NCI-H1092 treated with DMSO at 0.1 percent for 48 hours (cell line): ENCODE measurements at places on chromosomes 2 and 18.

- no peak for DNase-seq
Measured at GRCh38 chr2:74843433-74843832, 9.5 kb downstream of the HK2 start.

DNA sequence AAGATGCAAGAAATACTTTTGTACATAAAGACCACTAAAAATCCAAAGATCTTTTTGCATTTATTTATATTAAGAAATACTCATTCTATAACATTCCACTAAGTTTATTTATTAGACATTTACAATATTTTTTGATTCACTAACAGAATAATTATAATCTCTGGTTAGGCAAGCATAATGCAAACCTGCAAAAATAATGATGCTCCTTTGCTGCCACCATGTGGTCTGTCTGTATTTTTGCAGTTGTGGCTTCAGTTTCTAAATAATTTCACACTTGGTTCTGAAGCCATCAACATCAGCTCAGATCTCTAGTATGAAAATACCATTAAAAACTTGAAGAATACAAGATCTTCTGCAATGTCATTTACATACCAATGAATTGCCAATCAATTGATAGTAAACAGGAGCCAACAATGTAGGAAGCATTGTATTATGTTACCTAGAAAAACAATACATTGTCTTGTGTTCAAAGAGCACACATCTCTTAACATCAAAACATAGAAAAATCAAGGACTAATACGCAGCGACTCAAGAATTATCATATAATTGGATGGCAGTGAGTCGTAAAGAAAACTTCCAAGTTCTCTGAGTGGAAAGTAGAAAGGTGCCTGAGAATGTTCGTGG, 28.8 kb upstream of the WDR75 start:
- DNase-seq, result peak; percentile 48

DNA sequence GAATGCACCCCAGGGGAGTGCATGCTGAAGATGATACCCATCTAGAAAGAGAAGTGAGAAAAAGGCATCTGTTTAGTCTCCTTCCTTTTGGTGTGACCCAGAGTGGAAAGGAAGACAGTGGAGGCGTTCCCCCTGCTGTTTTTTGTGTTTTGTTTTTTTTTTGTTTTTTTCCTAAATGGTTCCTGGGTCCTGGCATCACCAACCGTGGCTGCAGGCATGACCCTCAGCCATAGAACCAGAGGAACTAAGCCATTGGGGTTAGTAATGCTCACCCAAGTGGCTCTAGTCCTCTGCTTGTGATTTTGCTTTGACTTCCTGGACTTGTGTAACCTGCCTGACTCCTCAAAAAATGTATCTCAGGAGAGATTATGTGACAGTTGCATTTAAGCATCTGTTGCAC, 451.3 kb downstream of the DCC start:
- no peak for DNase-seq

GRCh38 chr2:98539056-98539735, 69.1 kb downstream of the COA5 start:
- DNase-seq, result no peak

DNA sequence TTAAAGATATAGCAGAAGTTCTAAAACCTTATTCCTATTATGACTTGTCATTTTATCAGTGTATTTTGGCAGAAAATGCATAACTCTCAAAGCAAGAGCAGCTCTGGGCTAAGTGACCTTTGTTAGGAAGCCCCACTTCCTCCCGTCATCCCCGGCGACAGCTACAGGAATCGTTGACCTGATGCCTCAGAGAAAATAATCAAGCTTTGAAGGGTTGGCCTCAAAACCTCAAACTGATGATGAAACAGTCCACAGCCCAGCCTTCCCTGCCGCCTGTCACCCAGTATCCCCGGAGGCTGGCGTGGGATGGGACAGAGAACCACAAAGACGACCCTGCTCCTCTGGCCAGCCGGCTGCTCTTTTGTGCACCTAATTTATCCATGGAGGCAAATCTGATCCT, 65.3 kb downstream of the KCNF1 start:
- DNase-seq, result no peak

DNA sequence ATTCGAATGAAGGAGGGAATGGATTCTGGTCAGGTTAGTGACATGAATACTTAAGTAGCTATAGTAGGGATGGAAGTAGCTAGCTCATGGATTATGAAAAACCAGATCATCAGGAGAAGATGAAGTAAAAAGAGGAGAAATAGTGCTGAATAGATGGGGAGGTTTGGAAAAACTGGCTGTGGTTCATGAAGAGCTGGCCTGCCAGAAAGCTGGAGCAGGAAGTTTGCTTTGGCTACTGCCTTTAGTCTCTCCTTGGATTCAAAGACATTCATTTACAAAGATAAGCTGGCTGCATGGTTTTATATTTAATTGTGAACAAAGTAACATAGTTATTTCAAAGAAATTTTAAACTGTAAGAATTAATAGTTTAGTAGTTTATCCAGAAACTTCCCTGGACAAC, 567.0 kb downstream of the RIT2 start:
- DNase-seq, result no peak

DNA sequence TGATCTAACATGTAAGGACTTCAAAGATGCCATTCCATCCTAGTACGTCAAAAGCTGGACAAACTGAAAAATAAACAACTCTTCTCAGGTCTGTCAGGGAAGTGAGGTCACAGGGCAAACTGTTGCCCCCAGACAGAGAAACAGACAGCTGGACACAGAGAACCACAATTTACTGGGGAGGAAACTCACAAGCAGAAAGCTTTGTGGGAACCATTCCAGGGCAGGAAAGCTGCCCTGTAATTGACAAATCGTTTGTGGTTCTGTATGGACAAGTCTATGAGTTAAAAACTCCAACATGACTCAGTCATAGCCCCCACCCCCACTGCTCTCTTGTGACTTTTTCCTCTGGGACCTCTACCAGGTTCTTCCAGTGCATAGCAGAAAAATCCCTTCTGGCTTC, 28.4 kb downstream of the MCEE start:
- DNase-seq, result no peak

DNA sequence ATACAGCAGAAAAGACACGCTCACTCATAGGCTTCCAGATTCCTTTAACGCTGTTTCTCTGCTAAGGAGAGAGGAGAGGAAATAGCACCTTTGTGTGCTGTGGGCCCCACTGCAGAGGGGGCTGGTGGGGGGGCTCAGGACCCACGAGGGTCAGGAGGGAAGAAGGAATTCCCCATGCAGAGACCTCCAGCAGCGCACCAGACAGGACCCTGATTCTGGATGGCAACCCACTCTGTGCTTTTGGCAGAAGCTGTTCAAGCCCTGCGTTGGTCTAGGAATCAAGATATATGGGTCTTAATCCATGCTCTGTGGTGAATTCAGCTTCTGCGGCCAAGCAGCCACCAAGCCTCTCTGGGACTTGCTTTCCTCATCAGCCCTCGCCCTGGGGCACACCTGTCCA, 31.0 kb downstream of the MYCN start:
- DNase-seq, result no peak

DNA sequence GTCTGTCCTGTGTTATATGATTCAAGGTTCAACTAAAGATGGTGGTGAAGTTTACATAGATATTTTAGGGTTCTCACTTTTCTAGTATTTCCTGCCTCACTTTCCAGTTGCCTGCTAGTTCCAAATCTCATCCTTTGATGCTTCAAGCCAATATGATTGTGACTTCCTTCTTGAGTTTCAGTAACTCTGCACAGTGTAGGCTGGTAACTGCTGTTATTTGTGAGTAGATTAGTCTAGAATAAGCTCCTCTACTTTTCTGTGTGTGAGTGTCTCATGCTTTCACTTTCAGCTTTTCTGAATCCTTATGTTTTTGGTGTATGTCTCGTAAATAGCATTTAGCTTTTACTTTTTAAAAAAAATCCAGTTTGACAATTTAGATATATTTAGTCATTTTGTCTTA, 42.6 kb downstream of the GALNT1 start:
- no peak for DNase-seq

DNA sequence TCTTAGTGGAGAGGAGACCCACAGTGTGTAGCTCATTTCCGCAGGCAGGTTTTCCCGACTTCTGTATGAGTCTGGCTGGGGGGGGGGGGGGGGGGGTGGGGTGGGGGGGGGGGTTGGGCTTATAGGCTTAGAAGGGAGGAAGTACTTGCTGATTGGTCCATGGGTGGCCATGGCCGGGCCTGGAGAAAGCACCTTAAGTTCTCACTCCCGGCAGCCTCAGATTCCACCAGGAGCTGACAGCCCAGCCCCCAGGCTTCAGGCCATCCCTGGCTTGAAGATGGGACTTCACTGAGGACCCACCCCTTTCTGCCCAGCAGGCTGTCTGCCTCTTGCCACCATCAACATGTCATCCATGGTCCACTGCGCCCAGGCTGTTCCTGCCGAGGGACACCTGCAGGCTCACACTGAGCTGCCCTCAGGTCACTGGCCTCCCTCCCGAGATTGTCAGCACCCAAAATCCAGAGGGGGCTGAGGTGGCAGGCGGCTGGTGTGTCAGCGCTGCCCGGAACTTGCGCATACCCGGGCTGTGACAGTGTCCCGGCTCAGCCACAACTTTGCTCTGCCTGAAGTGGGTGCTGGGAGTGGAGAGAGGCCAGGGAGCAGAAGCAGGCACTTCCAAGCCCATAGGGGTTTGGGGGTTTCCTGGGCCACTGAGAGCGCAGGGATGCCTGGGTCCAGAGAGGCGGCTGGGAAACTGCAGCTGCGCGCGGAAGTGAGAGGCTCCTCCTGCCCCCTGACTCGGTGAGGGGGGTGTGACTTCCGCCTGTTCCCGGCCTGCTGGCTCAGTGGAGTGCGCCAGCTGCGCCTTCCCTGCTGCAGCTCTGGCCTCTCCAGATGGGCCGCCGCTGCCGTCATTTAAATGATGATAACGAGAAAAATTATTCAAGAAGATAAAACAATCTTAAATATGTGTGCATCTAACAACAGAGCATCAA, 256.1 kb downstream of the RPRM start:
- no peak for DNase-seq

DNA sequence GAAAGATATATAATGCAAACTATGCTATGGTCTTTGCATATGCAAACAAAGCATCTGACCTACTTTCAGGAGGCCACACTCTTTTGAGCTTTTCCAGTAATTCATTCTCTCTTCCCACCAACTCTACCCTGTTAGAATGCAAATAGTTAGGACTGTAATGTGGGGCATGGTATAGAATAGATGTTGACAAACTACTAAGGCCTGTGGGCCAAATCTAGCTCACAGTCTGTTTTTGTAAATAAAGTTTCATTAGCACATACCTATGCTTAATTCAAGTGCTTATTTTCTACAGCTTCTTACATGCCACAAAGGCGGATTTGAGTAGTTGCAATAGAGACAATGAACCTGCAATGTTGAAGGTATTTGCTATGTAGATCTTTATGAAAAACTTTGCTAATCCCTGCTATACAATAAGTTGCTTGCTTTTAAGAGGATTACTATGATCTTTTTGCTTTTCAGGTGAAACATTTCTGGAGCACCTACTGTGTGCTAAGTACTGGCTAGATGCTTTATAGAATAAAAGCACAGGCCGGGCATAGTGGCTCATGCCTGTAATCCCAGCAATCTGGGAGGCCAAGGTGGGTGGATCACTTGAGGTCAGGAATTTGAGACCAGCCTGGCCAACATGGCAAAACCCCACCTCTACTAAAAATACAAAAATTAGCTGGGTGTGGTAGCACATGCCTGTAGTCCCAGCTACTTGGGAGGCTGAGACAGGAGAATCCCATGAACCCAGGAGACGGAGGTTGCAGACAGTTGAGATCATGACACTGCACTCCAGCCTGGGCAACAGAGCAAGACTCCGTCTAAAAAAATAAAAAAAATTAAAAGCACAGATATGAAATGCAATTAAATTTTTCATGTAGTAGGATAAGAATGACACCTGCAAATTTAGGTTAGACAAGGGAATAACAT, 267.8 kb downstream of the DPP10 start:
- no peak for DNase-seq
